ENCODE measurements at places on chromosomes 13 and 19.
A peak's percentile ranks its signal among the peaks of the same experiment; 100 is the strongest.

GRCh38 chr19:39110263-39110967, 15.2 kb upstream of the PAK4 start:
- peak; percentile 54 for DNase-seq

DNA sequence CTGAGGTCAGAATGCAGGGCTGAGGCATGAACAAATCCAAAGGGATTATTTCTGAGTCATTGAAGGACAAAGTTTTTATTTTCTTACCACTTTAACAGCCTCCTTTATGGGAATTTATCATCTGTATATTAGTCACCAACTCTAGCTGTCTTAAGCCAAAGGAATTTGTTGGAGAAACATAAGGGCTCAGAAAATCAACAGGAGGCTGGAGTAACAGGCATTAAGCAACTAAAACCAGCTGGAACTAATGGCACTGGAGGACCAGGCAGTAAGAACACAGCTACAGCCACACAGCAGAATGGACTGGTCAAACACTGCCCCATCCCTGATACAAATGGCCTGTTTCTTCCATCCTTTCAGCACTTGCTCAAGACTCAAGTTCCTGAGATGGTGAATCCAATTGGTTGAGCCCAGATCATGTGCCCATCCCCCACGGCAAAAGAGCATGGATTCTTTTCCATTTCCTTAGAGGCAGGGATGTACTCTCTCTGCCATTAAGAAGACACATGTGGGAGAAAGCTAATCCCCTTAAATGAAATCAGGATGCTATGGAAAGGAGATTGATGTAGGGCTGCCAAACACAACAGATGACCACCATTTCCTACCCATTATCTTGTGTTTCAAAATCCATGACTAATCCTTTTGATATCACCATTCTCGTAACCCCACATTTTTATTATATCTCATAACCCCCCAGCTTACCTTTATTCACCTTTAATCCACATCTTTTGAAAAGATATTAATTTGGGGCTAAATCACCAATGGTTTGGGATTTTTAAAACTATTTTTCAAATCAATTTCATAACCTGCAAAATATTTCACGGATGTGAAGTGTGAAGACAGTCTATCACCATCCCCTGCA, 157.0 kb upstream of the FNDC3A start:
- DNase-seq: no peak

DNA sequence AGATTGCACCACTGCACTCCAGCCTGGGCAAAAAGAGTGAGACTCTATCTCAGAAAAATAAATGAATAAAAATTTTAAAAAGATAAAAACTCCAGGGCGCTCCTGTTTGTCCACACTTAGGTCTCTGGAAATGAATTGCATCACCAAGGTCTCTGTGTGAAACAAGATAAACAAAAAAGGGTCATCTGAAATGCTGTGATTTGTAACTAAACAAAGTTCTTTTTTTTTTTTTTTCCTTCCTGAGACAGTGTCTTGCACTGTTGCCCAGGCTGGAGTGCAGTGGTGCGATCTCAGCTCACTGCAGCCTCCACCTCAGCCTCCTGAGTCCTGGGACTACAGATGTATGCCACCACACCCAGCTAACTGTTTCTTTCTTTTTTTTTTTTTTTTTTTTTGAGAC, 11.5 kb downstream of the FZR1 start:
- DNase-seq: no peak

DNA sequence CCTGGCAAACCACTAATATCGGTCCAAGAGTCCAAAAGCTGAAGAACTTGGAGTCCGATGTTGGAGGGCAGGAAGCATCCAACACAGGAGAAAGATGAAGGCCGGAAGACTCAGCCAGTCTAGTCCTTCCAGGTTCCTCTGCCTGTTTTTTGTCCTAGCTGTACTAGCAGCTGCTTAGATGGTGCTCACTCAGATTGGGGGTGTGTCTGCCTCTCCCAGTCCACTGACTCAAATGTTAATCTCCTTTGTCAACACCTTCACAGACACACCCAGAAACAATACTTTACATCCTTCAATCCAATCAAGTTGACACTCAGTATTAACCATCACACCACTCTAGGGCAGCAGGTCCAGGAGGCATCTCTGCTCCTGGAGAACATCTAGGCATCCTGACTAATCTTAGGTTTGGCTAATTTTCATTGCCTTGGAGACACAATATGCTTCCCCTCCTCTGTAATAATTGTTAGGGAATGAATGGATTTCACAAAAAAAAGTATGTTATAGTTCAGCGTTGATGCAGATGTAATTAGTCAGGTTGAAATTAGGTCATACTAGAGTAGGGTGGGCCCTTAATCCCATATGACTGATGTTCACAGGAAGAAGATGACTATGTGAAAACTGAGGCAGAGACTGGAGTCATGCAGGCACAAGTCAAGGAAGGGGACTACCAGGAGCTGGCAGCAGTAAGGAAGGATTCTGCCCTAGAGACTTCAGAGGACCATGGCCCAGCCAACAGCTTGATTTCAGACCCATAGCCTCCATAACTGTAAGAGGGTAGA, 183.4 kb downstream of the RBM26 start:
- DNase-seq: no peak

GRCh38 chr13:59112221-59112718, 1051.5 kb downstream of the DIAPH3 start:
- DNase-seq: peak; percentile 21

GRCh38 chr19:16367261-16367683, 42.6 kb downstream of the KLF2 start:
- no peak for DNase-seq

DNA sequence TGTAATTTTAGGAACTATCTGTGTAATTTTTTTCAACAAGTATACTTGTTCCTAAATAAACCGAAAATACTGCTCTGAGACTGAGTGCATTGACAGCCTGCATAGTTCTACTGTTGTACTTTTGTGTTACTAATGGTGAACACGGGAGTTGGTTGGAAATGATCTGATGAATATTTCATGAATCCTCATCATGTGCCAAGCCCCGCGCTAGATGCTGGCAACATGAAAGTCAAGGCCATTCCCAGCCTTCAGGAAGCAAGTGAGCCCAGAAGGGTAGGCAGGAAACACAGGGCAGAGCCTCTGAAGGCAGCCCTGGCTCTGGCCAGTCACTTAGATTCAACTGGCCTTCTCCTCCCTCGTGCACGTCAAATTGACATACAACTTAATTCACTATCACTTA, 106.1 kb downstream of the ABCC4 start:
- no peak for DNase-seq

DNA sequence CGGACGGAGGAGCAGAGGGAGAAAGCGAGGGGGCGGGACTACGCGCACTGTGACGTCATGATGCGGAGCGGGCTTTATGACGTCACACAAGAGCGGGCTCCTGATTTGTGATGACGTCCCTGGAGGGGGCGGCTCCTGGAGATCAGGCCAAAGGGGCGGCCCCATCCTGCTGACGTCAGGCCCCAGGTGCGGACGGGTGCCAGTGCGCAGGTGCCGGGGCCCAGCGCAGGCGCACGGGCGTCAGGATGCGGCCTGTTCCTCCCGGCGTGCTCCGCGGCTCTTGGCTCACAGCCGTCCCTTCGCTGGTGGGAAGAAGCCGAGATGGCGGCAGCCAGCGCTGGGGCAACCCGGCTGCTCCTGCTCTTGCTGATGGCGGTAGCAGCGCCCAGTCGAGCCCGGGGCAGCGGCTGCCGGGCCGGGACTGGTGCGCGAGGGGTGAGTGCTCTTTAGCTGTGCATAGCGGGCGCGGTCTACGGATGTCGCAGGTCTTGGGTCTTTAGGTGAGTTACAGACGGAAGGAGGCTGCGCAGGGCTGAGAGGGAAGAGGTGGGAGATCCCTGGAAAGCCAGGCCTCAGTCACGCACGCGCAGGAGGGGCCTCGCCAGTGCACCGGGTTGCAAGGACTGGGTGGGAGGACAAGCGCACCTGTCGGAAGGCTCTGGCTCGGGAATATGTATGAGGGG, at the start of the genes EMC10 and GARIN5A:
EMC10 (plus strand) TSS at position 284 of the 683 bp plus-strand sequence; CDS start at position 322, 38 bp downstream.
GARIN5A (minus strand) TSS at position 625 of the 683 bp plus-strand sequence; CDS start at position 165, 460 bp downstream.
- peak; percentile 96 for DNase-seq

GRCh38 chr19:531009-531752, 379 bp upstream of the CDC34 start:
- peak; percentile 93 for DNase-seq

GRCh38 chr19:12841094-12841493, 2.8 kb downstream of the MAST1 start:
- DNase-seq: no peak

- DNase-seq: no peak
Measured at GRCh38 chr13:109301726-109302125, 484.7 kb downstream of the IRS2 start.

- DNase-seq: peak; percentile 35
Measured at GRCh38 chr13:94660695-94661326, 51.5 kb downstream of the SOX21 start.

- DNase-seq: no peak
Measured at GRCh38 chr13:91355099-91355825, 7.8 kb downstream of the MIR17HG start.

DNA sequence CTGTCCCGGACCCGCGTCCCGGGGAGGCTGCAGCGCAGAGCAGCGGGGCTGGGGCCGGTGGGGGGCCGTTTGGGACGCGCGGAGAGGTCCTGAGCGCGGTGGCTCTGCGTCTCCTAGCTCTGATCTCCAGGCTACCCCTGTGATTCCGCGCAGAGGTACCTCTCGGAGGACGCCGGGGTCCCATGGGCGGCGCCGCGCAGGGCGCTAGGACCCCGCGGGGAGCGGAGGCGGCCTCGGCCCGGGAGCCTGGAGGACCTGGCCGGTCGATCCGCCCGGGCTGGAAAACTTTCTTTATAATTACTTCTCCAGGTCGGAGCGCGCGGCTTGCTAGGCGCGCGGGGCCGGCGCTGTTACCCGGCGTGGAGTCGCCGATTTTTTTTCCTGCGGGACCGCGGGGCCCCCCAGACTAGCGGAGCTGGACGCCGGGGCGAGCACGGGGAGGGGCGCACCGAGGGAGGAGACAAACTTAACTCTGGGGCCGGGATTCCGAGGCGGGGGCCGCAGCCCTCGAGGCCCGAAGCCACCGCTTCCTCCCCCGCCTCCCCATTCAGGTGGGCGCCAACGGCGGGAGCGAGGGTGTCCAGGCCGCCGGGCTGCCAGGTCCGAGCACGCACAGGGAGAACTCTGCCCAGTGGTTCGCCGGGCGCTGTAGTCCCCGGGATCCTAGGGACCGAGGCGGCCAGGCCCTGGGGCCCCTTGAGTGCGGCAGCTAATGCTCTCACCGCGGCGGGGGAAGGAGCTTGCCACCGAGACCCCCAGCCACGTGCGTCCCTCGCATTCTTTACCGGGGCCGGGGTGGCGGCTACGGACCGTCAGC, 848 bp upstream of the CEBPA start:
- DNase-seq: peak; percentile 90

- DNase-seq: no peak
Measured at GRCh38 chr19:33503030-33503429, 18.6 kb downstream of the PEPD start.

GRCh38 chr13:99991828-99992775, 10.5 kb downstream of the ZIC2 start:
- peak; percentile 4 for DNase-seq

DNA sequence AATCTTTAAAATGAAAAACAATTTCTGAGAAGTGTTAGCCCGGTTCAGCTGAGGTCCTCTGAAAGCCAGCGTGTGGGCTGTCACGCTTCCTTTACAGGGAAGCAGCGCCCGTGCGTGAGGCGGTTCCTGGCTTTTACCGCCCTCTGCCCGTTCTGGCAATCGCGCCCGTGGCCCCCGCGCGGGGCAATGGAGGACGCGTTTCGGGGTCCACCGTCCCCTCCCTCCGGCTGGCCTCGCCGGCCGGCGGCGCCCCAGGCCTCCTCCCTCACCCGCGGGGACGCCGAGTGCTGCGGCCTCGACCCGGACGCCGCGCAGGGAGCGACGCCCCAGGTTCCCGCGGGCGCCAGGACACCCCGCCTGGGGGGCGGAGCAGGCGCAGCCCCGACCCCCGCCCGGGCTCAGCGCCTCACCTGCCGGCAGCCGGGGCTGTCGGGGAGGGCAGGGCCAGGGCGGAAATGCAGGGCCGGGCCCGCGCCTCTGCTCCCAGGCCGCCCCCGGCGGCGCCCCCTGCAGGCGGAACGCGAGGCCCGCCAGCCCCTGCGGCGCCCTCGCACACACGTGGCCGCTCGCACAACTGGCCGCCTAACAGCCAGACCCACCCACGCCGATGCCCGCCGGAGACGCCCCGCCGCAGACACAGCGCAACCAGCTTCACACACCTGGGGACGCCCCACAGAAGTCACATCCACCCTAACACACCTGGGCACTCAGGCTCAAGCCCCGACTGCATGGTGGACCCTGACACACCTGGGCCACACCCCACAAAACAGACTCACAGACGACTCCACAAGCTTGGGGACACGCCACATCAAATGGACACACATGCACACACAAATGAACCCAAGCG, at the start of gene GGACT:
GGACT (minus strand) TSS at position 459 of the 847 bp plus-strand sequence. CDS start 56,198 bp downstream, outside the sequence.
- DNase-seq: peak; percentile 71

- no peak for DNase-seq
Measured at GRCh38 chr13:113628291-113629270, 29.4 kb downstream of the ATP4B start.

- no peak for DNase-seq
Measured at GRCh38 chr19:4013886-4014540, 6.5 kb downstream of the PIAS4 start.

- no peak for DNase-seq
Measured at GRCh38 chr19:7993560-7993959, 11.9 kb downstream of the ELAVL1 start.

- no peak for DNase-seq
Measured at GRCh38 chr13:44930280-44930679, 59.0 kb downstream of the NUFIP1 start.

DNA sequence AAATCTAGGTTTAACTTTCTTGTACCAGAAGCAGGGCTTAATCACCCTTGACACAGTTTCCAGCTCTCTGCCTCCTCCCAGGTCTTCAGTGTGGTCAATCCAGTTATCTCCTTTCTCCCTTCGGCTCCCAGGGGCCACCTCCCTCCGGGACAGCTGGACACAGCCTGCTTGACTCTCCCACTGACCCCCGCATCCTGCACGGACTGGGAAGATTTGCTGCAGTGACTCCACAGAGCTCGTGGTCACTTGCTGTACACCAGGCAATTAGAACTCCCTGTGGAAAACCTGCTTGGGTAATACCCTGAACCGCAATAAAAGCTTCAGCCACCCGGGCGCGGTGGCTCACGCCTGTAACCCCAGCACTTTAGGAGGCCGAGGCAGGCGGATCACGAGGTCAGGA, 116.5 kb downstream of the NUFIP1 start:
- no peak for DNase-seq

- DNase-seq: no peak
Measured at GRCh38 chr13:104871456-104871855, 1664.0 kb downstream of the EFNB2 start.

GRCh38 chr13:114136576-114136975, 4.2 kb upstream of the RASA3 start:
- no peak for DNase-seq

- DNase-seq: no peak
Measured at GRCh38 chr19:1446713-1447481, 3.0 kb upstream of the APC2 start.

DNA sequence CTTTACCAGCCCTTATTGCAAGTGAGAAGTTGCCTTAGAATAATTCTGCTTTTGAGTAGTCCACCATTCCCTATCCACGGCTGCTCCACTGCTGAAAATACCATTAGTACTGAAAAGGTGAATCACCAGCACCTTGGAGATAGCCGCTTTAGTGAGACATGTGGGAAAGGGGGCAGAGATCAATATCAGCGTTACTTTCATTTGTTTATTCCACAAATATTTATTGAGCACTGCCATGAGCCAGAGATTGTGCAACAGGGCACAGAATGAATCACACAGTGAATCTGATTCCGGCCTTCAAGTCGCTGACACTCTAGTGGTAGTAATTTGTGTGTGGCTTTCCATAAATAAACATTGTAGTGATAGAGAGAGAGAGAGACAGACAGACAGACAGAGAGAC, 31.5 kb upstream of the MYO16 start:
- no peak for DNase-seq
